ENCODE measurements at places on chromosomes 11 and 22.

DNA sequence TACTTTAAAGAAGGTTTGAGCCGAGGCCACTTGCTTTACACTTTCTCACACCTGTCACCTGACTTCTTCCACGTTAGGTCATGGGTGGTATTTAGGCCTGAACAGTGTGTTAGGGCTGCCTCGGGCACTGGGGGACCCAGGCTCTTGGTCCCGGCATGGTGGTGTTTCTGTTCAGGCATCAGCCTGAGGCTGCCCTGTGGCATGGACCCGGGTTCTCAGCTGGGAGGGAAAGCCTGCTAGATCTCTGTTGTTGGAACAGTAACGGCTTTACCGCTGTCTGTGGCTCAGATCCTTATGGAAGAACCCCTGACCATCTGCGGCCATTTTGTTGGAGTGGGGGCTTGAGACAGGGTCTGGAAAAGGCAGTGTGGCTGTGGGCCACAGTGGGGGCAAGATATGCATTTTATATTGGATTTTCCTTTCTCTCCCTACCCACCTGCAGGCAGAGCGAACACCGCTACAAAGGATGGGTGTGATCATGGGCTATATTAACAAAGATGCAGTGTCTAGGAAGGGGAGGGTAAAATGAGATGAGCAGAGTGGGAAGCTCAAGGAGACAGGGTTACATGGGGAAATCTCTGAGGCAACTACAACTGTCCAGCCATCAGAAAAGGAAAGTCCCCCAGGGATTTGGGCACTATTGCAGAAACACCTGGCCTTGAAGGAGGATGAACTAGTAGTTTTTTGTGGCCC is 1.6 kb upstream of the KCNJ11 start:
- DNase-seq, result no peak

DNA sequence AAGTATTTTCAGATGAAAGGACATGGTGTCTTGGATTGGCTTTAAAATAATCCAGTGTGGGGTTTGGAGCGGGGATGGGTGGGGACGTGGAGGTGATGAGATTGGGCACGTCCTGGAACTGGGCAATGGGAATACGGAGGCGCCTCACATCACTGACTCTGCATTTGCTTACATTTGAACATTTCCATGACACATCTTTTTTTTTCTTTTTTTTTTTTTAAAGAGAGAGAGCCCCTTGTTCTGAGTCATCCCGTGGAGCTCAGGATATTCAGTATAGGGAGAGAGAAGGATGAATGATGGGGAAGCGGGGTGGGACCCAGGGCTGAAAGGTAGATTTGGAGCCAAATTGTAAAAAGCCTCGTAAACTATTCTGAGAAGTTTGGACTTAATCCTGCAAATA is 142.7 kb downstream of the FBXO7 start:
- no peak for DNase-seq

DNA sequence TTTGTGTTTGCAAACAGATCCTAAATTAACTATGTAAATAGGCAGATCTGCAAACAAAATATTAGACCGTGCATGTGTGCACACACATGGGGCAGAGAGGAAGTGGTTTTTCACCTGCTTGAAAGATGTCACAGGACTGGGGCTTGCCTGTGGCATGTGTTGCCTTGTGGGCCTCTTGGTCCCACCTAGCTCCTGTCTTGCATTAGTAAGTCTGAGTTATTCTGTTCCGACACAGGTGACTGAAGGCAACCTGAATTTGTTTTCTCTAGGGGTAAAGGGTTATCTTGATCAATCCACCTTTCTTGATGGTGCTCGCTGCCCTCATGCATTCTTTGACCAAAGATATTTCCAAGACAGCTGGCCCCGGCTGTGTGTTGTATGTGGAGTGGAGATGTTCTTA is 667.5 kb downstream of the NTM start:
- no peak for DNase-seq

GRCh38 chr22:20589614-20590476 is 82.4 kb downstream of the MED15 start:
- DNase-seq, result peak; percentile 30

DNA sequence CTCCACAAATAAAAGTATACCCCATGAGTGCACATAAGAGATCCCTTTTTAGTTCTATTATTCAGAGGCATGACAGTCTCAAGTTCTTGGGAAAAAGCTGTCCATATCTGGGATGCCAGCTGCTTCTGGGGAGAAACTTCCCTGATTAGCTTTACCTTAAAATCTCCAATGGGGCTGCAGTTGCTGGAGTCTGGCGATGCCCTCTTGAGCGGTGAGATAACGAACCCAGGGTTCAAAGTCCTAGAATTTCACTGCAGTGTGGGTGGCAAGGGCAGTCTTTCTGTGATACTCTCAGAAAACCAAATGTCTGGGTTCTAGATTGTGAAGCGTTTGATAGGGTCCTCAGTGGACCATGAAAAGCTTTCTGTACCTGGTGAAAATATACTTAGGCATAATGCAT is 7.4 kb upstream of the PRR33 start:
- no peak for DNase-seq

DNA sequence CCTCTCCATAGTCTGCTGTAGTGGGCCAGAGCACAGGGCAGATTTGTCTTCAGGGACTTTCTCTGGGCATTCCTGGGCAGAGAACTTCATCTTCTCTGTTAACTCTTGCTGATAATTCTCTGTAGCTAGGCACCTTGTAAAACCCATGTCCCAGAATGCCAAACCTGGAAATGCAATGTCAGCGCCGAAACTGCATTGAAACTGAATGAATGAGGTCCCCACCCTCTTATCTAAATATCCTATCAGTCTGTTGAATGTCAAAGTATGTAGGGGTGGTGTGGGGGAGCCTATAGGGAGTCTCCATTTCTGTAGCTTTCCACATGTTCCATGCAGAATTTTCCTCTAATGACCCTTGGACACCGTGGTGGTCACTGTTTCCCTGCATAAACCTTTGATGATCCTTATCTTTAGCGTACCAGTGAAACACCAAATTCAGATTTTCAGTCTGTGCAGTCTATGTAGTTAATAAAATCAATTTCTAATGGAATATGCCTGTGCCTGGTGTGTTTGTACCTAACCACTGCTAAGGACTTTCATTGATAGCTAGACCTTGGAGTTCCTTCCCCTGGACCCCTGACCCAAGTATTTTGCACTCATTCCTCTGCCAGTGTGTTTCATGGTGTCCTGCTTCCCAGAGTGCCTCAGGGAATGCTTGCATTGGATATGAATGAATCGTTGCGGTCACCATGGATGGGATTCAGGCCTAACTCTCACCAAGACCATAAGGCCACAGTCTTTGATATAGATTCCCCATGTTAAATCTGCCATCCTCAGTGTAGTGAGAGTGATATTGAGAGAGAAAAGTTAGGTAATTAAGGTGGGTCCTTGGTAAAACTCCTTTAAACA is 2.5 kb upstream of the CABIN1 start:
- no peak for DNase-seq

- no peak for DNase-seq
These were observed 111.7 kb downstream of the ADAMTS15 start for GRCh38 chr11:130560000-130560780.

- peak; percentile 3 for DNase-seq
These were observed 22.7 kb downstream of the KCNJ4 start for GRCh38 chr22:38432264-38432663.

GRCh38 chr11:64291262-64291751 is at the start of gene KCNK4:
KCNK4 (plus strand) TSS chr11:64291302; CDS start chr11:64293019, 1,717 bp downstream.
- DNase-seq, result no peak

DNA sequence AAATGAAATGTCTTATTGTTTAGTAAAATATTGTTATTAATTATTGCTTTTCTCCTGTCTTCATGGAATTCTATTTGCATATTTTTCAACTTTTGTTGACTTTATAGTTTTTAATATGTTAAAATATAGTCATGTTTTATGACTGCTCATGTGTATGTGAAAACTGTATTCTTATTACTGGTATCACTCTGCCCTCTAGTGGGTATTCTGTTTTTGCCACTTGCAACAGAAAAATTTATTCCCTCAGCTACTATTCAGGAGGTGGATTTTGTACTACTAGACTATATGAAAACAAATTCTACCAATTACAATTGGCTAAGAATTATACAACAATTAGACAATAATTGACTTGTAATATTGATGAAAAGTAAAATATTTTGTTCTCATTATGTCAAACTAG is 45.0 kb downstream of the OR4C6 start:
- no peak for DNase-seq

GRCh38 chr11:122695076-122695615 is 39.6 kb downstream of the UBASH3B start:
- DNase-seq, result no peak

DNA sequence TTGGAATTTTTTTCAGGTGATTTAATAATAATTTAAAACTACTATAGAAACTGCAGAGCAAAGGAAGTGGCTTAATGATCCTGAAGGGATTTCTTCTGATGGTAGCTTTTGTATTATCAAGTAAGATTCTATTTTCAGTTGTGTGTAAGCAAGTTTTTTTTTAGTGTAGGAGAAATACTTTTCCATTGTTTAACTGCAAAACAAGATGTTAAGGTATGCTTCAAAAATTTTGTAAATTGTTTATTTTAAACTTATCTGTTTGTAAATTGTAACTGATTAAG is 3.4 kb downstream of the MALAT1 start:
- DNase-seq, result no peak

DNA sequence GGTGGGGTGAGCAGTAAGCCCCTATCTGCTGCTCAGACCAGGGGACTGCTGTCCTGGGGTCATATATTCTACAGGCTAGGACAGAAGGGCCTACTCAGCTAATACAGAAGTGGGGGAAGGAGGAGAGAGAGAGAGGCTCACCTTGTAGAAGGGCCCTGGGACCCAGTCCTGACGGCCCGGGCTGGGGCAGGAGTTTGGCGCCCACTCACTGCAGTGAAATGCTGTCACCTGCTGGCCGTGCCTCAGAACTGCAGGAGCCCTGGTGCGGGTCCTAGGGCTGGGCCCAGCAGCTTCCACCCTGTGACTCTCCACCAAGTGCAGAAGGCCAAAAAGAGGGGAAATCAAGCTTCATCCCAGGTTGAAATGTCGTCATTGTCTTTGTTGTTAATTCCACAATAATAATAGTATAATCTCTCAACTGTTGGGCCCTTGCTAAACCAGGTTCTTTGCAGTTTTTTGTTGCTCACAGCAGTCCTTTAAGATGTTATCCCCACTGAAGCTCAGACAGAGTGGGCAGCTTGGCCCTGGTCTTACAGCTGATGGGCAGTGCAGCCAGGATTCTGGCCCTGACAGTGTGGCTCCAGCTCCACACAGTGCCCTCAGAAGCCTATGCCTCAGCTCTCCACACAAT is 29.6 kb downstream of the TRIM29 start:
- DNase-seq, result peak; percentile 69

GRCh38 chr11:86916330-86916729 is 38.9 kb downstream of the FZD4 start:
- DNase-seq, result peak; percentile 42

GRCh38 chr11:71199226-71199820 is 53.1 kb downstream of the SHANK2 start:
- DNase-seq, result no peak

DNA sequence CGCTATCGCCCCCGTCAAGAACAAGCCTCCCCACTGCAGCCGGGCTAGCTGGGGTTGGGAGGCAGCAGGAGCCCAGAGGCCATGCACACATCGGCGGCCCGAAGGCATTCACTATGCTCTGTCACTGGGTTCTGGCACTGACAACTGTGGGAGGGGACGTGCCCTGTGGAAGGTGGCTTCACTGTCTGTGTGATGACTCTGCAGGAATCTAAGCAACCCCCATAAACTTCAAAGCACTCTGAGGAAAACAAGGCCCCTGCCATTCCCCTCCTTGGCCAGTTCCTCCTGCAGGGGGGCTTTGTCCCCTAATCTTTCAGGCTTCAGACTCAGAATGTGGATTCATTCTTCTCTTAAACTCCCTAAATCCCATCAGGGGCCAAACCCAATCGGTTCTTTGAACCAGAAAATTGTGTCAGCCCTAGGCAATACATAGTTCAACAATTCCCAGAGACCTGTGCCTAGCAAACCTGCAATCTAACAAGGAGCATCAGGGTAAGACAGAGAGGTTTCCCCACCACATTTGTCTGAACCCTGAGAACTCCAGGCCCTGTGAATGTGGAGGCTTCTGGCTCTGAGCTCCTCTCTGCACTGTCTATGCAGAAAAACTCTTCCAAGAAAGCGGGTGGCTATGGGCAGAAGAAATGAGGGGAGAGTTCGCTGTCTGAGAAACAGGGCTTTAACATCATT is 1477.2 kb downstream of the TBC1D22A start:
- DNase-seq, result no peak

GRCh38 chr11:56522008-56522407 is 21.0 kb downstream of the OR5M11 start:
- no peak for DNase-seq

DNA sequence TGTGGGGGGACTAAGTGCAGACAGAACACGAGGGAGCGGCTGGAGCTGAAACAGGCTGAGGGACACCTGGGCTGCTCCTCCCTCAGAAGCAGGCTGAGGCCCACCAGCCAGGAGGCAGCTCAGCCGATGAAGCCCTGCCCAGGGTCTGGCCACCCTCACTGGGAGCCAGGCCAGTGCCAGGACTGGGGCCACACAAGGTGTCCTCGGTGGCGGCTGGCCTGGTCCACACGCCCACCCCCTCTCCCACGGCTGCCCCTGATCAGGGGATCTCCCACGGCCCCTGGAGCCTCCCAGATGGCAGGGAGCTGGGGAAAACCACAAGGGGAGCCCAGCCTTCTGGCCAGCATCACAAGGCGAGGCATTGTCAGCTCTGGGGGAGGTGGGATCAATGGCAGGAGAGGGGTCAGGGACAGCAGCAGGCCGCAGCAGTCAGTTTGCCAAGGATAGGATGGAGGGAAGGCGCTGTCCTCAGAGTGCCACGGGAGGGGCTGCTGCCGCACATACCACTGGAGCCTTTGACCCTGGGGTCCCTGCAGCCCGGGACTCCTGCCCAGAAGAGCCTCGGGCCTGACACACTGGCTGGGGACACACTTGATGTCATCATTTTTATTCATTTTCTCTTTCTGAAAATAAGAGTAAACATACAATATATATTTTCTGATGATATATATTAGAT is 11.7 kb upstream of the RASL10A start:
- no peak for DNase-seq

GRCh38 chr22:22663861-22664800 is 19.7 kb downstream of the GGTLC2 start:
- no peak for DNase-seq

- DNase-seq, result peak; percentile 78
These were observed 62.6 kb upstream of the PTPRJ start for GRCh38 chr11:47917599-47918369.

GRCh38 chr11:35427071-35427470 is 7.7 kb upstream of the SLC1A2 start:
- DNase-seq, result peak; percentile 83

DNA sequence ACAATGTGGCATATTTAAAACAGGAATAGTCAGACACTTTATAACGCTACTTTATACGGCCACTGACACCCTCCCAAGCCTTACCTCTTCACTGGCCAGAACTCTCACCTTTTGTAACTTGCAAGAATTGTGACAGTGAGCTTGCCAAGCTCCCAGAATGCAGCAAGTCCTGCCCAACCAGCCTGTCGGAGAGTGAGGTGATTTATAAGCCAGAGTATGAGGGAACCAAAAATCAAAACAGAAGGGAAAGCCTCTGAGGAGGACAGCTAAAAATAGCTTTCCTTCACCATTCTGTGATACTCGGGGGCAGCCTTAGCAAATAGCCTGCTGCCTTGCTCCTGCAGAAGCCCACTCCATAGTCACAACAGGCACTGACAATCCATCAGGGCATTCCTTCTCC is 229.7 kb downstream of the FAM76B start:
- DNase-seq, result no peak

- peak; percentile 21 for DNase-seq
These were observed 95.7 kb downstream of the PDE2A start for GRCh38 chr11:72578566-72578965.

- no peak for DNase-seq
These were observed 60.1 kb upstream of the ZC3H12C start for GRCh38 chr11:110032957-110033570.

GRCh38 chr22:47221840-47222615 is 459.6 kb downstream of the TBC1D22A start:
- DNase-seq, result no peak

Data from left hindlimb (tissue), 1 donor.